ENCODE measurements at places on chromosomes 4 and X. TPM values are rescaled to one million over a fixed set of nuclear protein-coding genes. Genes with fewer than 3 reads are reported as not detected.

Gene CXCL1
- total RNA-seq = 64.6 TPM

Gene RADX
- total RNA-seq = 0.27 TPM

Gene TSC22D3
- 14.6 TPM for total RNA-seq

Gene DCHS2
- total RNA-seq = under 0.01 TPM

Gene RAB40A
- total RNA-seq = 0.14 TPM

Gene SLC34A2
- not detected for total RNA-seq

Gene MAGEB17
- total RNA-seq = not detected

Gene ADH1A
- total RNA-seq = not detected

Gene IL1RAPL1
- total RNA-seq = 0.29 TPM

Gene MAGEB10
- total RNA-seq = not detected

Gene NWD2
- total RNA-seq = not detected

Gene KIAA1210
- total RNA-seq = not detected

Gene RASL11B
- not detected for total RNA-seq

Gene RAB9B
- total RNA-seq = 0.40 TPM
